Activated naive CD8-positive, alpha-beta T cell treated with anti-CD3 and anti-CD28 coated beads for 36 hours (primary cell): ENCODE measurements at places on chromosomes 2 and 18. TPM values are rescaled to one million over a fixed set of nuclear protein-coding genes. Genes with fewer than 3 reads are reported as not detected.

GRCh38 chr18:21099442-21099841 is 12.2 kb downstream of the ROCK1 start:
- H3K27ac ChIP-seq, result no peak overlapping the region
- DNase-seq, result no peak
- H3K4me3 ChIP-seq, result peak overlapping the region; percentile 29

DNA sequence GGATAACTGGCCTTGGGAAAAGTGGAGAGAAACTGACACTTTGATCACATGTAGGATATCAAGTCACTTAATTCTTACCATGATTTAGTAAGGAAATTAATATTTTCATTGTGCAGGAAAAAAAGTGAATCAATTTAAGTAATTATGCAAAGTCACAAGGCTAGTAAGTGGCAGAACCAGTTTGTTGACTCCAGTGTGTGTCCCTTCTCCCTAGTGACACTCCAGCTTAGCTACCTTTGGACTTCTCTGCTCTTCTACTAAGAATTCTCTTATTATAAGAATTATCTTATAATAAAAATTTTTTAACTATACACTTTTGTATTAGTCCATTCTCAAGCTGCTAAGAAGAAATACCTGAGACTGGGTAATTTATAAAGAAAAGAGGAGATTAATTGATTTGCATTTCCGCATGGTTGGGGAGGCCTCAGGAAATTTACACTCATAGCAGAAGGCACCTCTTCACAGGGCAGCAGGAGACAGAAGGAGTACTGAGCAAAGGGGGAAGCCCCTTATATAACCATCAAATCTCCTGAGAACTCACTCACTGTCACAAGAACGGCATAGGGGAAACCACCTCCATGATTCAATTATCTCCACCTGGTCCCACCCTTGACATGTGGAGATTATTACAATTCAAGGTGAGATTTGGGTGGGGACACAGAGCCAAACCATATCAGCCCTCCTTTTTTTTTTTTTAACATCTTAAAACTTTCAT is 13.6 kb downstream of the COL4A4 start:
- peaks cover 21% of the 10 kb centered on the region for H3K27me3 ChIP-seq
- no peaks in the 10 kb centered on the region for H3K36me3 ChIP-seq
- DNase-seq, result no peak
- H3K27ac ChIP-seq, result no peak overlapping the region

DNA sequence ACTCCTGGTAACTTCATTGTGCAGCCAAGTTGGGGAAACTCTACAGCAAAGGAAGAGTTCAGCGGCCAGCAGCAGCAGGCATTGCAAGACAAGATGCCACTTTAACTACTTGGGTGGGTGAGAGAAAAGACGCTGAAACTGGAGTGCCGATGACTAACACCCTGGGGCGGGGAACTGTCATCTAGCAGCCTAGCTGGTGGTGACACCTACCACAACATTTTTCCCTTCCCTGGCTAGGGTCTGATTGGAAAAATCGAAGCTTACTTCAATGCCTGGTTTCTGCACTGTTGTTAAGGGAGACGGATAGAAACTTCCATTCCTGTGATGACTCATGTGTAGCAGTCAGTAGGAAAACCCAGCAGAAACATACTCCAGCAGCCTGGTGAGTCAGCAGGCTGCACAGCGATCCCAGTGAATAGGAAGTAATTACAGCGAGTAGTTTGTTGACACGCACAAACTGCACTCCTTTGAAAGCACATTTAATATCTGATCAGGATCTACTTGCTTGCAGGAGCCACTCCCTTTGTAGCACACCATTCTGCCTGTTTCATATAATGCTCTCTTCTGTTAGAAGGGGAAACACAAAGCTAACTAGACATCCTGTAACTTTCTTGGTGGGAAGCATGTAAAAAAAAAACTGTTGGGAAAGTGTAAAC is 62.1 kb upstream of the MAPRE2 start:
- no peaks in the 10 kb centered on the region for H3K36me3 ChIP-seq
- H3K4me3 ChIP-seq, result peak overlapping the region; percentile 88
- H3K27ac ChIP-seq, result peak overlapping the region; percentile 85
- H3K27me3 ChIP-seq, result no peaks in the 10 kb centered on the region
- peaks cover 33% of the 10 kb centered on the region for H3K4me1 ChIP-seq

DNA sequence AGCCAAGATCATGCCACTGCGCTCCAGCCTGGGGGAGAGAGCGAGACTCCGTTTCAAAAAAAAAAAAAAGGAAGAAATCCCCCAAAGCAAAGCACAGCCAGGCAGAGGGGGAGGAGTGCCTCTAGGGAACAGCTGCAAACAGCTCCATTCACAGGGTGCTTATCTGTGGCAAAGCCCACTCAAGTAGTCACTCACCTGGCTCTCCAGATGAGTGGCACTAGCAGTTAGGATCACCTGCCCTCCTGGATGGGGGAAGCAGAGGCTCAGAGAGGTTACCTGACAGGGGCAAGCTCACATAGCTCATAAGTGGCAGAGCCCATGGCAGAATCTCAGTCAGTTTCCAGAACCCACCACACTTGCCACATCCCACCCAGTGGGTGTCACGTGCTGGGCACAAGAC is 30.3 kb downstream of the TFCP2L1 start:
- no peaks in the 10 kb centered on the region for H3K36me3 ChIP-seq
- DNase-seq, result no peak
- no peak overlapping the region for H3K27ac ChIP-seq

DNA sequence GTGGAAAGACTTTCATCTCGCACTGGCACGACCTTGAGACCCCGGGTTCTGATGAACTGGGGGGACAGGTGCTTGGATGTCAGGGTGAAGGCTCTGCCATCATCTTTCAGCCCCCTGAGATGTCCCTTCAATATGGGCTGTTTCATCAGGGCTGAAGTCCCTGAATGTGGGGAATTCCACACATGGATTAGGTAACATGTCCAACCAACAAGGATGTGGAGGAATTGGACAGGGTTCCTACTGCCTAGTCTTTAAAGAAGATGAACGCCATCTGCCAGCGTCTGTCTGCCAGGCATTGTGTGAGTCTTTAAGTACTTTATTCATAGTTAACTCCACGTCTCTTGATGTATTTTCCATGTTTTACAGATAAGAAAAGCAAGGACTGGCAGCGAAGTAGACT is 5.9 kb upstream of the GRHL1 start:
- H3K4me1 ChIP-seq, result no peaks in the 10 kb centered on the region
- peaks cover 20% of the 10 kb centered on the region for H3K27me3 ChIP-seq
- H3K36me3 ChIP-seq, result no peaks in the 10 kb centered on the region
- H3K27ac ChIP-seq, result no peak overlapping the region
- no peak for DNase-seq
- no peak overlapping the region for H3K4me3 ChIP-seq

DNA sequence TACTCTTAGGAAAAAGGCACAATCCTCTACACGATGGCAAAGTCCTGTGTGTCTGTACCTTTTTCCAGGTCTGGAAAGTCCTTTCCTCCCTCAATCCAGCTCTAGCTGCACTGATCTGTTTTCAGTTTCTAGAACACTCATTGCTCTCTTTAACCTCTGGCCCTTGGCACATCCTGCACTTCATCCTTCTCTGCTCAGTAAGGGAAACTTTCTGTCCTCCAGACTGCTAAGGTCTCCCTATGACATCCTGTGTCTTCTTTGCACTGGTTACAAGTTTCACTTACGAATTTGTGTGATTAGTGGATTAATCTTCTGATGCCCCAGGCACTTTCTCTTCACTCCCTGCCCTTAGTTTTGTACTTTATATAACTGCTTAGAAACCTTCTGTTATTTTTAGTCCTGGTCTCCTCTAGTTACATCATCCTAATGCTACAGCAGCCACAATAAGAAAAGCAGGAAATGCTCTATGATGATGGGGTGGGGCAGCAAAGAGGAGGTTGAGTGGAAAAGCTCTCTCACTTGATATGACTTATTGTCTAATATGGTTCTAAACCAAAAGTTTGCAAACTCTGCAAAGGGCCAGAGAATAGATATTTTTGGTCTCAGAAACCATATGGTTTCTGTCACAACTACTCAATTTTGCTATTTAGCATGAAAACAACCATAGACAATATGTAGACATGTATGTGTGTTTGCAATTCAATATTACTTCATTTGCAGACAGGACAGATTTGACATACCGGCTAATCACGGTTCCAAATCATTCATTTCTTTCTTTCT is 568.2 kb downstream of the THSD7B start:
- no peaks in the 10 kb centered on the region for H3K4me1 ChIP-seq
- no peaks in the 10 kb centered on the region for H3K36me3 ChIP-seq
- DNase-seq, result no peak
- no peaks in the 10 kb centered on the region for H3K27me3 ChIP-seq

GRCh38 chr2:60064687-60065389 is 488.6 kb downstream of the BCL11A start:
- H3K27me3 ChIP-seq, result no peaks in the 10 kb centered on the region
- DNase-seq, result no peak
- no peak overlapping the region for H3K4me3 ChIP-seq
- no peaks in the 10 kb centered on the region for H3K36me3 ChIP-seq

- no peak overlapping the region for H3K27ac ChIP-seq
- no peaks in the 10 kb centered on the region for H3K36me3 ChIP-seq
- no peaks in the 10 kb centered on the region for H3K4me1 ChIP-seq
- H3K27me3 ChIP-seq, result no peaks in the 10 kb centered on the region
These were observed 27.1 kb downstream of the PID1 start for GRCh38 chr2:229243890-229244560.

- no peak for DNase-seq
- no peaks in the 10 kb centered on the region for H3K36me3 ChIP-seq
- no peaks in the 10 kb centered on the region for H3K4me1 ChIP-seq
- peaks cover 17% of the 10 kb centered on the region for H3K27me3 ChIP-seq
- no peak overlapping the region for H3K27ac ChIP-seq
- no peak overlapping the region for H3K4me3 ChIP-seq
These were observed 76.8 kb downstream of the PLA2R1 start for GRCh38 chr2:159985656-159986055.

DNA sequence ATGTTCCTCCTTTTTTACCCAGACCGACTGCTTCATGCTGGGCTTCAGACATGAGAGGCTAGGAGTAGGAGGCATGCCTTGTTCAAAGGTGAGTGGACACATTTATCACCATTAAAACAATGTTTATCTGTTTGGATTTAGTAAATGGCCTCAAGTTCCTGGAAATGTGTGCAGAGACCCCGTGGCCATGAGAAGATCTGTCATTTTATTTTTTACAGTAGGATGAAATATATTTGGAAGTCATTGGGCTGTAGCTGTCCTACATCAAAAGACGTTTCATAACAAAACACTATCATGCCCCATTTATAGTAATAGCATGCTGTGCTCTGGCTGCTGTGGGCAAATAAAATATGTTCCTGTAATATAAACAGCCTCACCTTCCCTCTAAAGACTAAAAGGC is 403.9 kb upstream of the TNP1 start:
- H3K27me3 ChIP-seq, result peaks cover 25% of the 10 kb centered on the region
- H3K4me3 ChIP-seq, result no peak overlapping the region
- H3K36me3 ChIP-seq, result no peaks in the 10 kb centered on the region
- H3K27ac ChIP-seq, result no peak overlapping the region
- H3K4me1 ChIP-seq, result no peaks in the 10 kb centered on the region
- no peak for DNase-seq

Gene RNF125
- 11.8 TPM for total RNA-seq

Gene HNRNPLL
- 52.2 TPM for total RNA-seq

Gene CRYGC
- not detected for total RNA-seq

Gene SKA1
- total RNA-seq, result 37.5 TPM

Gene TUBB8B
- not detected for total RNA-seq
